ENCODE measurements at places on chromosomes 5 and 9.
A peak's percentile ranks its signal among the peaks of the same experiment; 100 is the strongest.

DNA sequence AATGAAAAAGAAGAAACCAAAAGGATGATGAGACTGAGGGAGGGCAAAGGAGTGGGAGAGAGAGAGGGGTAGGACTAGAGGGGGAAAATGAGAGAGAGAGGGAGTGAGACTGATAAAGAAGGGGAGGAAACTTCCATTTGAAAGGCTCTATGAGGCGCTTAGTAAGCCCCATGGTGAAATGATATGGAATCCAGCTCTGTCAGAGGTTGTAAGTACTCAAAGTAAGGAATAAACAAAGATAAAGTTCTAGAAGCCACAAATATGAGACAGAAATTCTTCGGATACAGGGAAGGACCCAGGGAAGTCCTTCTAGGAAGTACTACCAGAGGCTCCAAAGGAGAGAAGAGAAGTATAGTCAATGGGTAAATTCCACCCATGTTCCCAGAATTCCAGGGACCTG is 21.7 kb upstream of the VLDLR start:
- DNase-seq: no peak

- no peak for DNase-seq
Observed at GRCh38 chr5:78961743-78962142, 23.4 kb downstream of the ARSB start.

- DNase-seq: no peak
Observed at GRCh38 chr5:56388229-56388985, 155.3 kb upstream of the ANKRD55 start.

- DNase-seq: no peak
Observed at GRCh38 chr5:102087906-102088305, 208.2 kb downstream of the SLCO4C1 start.

- no peak for DNase-seq
Observed at GRCh38 chr9:38622288-38622674, 1.9 kb upstream of the ANKRD18A start.

DNA sequence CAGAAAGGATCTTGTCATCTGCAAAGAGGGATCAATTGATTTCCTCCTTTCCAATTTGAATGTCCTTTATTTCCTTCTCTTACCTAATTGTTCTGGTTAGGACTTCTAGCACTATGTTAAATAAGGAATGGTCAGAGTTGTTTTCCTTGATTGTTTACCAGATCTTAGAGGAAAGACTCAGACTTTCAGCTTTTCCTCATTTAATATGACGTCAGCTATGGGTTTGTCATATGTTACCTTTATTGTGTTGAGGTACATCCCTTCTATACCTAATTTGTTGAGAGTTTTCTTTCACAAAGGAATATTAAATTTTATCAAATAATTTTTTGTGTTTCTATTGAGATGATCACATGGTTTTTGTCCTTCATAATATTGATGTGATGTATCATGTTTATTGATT is 656.5 kb upstream of the GRAMD2B start:
- no peak for DNase-seq

DNA sequence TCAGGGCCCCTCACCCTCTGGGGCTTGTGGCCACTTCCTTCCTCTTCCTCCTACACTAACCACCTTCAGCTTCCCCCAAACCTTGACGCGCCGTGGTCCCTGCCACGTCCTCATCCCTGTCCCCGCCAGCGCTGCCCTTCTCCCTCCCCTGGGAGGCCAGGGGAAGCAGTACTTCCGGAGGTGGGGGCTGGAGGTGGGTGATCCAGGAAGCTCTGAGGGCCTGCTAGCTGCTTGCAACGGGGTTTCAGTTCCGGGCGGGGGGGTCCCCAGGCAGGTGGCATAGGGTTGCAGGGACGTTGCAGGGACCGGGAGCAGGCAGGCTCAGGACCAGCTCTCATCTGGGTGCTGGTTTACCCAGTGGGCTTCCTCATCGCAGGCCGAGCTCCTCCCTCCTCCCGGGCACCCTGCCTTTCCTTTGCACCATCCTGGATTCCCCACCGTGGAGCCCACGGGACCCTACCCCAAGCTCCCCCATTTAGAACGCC is 70.0 kb downstream of the RXRA start:
- no peak for DNase-seq

DNA sequence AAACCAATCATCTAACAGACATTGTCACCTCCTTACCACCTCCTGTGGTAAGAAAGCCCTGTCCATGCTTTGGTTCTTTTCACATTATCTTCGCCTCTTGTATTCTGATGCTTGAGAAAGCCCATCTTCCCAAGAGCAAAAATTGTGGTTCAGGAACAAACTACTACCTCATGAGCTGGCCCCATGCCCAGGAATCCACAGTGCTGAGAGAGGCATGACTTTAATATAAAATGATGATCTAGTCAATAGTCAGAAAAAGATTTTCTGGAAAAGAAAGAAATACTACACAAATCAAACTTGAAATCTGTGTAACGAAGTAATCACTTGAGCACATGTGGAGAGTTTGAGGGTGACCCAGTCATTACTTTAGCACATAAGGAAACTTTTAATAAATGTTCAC is 94.7 kb downstream of the FGF10 start:
- no peak for DNase-seq

- no peak for DNase-seq
Observed at GRCh38 chr5:171992305-171992704, 14.1 kb downstream of the FBXW11 start.

- DNase-seq: peak; percentile 14
Observed at GRCh38 chr9:13431222-13431536, 151.7 kb upstream of the MPDZ start.

DNA sequence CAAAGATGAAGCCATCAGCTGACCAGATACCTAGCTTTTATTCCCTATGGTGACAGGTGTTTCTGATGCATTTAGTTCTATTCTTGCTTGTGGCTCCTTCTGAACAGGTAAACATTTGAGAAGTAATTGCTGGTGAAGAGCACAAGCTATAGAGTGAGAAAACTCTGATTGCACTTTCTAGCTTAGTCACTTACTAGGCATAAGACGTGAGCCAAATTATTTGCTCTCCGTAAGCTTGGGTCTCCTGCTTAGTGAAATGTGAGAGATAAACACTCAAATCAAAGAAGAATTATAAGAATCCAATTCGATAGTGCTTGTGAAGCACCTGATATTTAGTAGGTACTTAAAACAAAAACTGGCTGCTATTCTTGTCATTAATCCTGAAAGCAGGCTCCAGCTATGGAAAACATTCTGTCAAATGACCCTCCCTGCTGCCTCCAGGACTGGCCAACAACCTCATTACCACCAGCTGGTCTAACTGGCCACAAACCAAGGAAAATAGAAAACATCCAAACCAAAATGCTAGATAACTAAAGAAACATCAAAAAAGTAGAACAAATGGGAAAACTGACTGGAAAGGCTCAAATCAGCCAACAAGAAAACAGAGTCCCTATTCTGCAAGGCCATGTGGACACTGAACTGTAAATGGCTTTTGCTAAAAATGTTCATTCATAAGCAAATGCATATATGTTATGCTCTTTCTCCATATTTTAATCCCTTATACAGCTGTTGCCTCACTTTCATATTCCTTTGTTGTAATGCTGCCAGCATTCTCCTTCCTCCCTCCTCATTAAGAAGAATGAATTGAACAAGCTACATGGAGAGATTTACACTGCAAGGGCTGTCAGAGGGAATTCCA is 616.1 kb downstream of the DTWD2 start:
- DNase-seq: no peak

DNA sequence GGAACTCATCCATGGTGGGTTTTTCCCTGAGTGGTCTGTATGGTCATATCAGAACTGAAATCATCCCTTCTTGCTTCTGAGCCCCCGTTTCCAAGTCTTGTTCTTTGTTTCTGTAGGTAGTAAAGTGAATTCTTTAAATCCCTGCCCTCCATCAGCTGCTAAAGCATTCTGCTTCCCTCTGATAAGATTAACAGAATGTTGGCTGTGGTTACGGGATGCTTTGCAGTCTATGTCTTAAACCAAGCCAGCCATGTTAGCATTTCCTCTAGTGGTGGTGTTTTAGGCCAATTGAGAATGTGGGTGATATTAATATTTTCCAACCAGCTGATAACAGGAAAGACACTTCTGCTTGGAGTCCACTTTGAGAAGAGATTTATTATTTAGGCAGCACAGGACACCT is 22.0 kb upstream of the KCNIP1 start:
- no peak for DNase-seq

- no peak for DNase-seq
Observed at GRCh38 chr9:35563791-35564197, 41.3 kb upstream of the TESK1 start.

DNA sequence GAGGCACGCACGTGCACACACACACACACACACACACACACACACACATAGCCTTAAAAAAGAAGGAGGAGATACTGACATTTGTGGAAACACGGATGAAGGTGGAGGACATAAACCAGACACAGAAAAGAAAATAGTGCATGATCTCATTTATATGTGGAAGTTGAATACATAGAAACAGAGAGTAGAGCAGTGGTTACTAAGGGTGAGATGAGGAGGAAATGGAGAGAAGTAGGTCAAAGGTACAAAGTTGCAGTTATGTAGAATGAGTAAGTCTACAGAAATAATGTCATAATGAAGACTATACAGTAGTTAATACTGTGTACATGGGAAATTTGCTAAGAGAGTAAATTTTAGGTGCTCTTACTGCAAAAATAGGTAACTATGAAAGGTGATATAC is 412.2 kb upstream of the CDH9 start:
- no peak for DNase-seq

DNA sequence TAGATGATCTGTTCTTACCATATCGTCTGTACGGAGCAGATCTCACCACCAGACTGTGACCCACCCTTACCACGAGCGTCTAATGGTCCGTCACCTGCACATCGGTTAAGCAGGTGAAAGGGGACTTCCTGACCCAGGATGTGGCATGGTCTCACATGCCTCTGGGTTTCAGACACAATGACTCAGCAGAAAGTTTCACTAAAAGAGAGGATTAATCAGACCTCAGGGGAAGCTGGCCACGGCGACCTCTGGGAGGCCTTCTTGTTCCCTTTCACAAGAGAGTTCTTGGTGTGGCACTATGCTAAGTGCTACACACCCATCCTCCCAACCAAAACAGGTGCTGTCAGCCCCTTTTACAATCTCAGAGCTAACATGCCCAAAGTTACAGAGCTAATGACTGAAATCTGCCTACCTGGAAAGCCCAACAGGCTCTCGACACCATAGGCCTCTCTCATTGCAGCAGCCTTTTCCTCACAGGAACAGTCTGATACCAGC is 41.6 kb downstream of the ADAMTS12 start:
- DNase-seq: no peak

GRCh38 chr9:1429297-1429696 is 379.1 kb downstream of the DMRT2 start:
- DNase-seq: peak; percentile 2

GRCh38 chr9:33404788-33405362 is 2.5 kb upstream of the AQP7 start:
- no peak for DNase-seq

GRCh38 chr5:56487528-56488115 is 254.5 kb upstream of the ANKRD55 start:
- DNase-seq: no peak

DNA sequence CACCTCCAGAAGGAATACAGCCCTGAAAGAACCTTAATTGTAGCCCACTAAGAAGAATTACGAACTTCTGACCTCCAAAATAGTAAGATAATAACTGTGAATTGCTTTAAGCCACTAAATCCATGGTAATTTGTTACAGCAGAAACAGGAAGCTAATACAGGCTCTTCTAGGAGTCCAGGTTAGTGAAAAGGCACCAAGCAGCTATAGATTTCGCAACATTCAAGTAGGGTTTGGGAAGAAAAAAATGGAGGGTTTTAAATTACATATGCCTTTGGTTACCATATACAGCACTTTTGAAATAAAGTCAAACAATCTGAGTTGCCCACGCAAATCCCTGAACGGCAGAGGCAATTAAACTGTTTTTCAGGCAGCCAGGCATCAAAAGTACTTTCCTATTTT is 1.7 kb upstream of the ACTL7A start:
- DNase-seq: no peak

GRCh38 chr5:118353970-118354369 is 634.4 kb downstream of the DTWD2 start:
- DNase-seq: no peak

DNA sequence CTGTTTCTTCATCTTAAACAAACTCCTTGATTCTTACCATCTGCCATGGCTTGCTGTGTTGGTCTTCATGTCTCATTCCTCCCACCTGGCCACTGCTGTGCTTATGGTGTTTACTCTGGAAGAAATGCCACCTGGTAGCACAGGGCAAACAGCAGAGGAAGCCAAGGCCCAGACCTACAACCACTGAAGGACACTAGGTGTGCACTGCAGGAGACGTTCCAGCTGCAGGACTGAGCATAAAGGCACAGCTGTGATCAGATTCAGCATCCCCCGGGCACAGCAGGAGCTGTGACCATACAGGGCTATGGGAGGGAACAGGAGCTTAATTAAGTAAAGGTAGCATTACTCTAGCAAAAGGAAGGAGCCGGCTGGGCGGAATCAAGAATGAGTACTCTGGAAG is 12.6 kb upstream of the GNAQ start:
- DNase-seq: no peak

DNA sequence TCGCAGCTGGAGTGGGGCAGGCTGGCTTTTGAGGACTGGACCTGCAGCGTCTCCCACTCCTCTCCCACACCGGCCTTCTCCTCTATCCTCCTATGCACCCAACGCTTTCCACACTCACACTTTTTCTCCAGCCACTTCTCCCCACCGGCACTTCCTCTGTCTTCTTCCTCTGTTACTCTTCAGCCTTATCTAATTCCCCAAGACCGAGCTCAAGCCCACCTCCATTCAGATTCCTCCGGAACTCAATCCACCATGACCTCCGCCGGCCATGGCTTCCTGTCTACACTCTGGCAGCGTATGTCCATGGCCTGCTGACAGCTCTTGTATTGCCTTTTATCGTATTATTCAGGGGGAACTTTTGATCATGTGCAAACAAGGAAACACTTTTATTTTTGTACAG is 545 bp upstream of the OR2V1 start:
- no peak for DNase-seq

DNA sequence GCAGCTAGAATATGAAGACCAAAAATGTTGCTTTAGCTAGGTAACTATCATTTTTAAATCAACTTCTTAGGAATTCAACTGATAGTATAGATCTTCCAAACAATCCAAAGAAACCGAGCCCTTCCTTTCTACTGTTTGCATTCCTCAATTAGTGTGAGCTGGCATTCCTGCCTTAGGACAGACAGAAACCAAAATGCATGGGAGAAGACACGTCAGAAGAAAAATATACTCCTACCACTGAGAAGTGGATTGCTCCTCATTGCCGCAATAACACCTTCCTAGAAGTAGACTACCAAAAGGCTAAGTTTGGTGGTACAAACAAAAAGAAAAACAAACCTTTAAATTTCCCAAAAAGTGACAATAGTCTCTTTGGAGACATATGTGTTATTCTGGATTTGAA is 440.0 kb downstream of the SEMA5A start:
- DNase-seq: no peak

- no peak for DNase-seq
Observed at GRCh38 chr5:35416217-35416988, 186.1 kb upstream of the PRLR start.

- peak; percentile 64 for DNase-seq
Observed at GRCh38 chr5:149852641-149853330, 91.8 kb downstream of the PDE6A start.

- no peak for DNase-seq
Observed at GRCh38 chr5:22277006-22277405, 576.1 kb downstream of the CDH12 start.
